ENCODE measurements at places on chromosomes 11 and 22.
A peak's percentile ranks its signal among the peaks of the same experiment; 100 is the strongest.

DNA sequence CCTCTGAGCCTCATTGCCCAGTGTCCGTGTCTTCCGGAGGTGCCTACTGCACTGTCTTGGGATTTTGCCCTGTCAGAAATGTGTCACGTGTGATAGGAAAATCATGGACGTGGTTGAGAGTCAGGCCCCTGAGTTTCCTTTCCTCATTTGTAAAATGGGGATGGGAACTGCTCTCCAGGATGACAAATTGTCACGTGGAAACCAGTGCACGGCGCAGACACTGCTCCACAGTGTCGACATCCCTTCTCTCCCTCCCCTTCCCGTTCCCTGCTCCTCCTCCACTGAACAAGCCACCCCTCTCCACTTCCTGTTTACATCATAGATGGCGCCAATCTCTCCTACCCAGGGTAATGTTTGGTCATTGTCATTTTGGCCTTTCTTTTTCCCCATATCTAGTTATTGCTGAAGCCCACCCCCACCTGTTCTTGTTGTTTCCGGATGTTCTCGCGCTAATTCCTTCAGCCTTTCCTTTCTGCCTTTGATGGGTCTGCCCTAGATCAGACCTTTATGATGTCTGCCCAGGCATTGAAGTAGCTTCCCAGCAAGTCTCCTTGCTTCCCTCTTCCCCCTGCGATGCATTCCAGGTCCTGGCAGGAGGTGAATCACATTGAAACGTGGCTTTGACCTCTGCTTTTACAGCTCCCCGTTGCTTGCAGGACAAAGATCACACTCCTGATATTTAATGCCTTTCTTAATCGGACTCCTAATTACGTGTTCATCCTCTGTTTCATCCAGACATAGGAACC is 91.8 kb downstream of the TBC1D22A start:
- DNase-seq, result no peak

GRCh38 chr22:46737976-46738646 is at the start of gene CERK:
CERK (minus strand) TSS chr22:46738252; CDS start chr22:46738148, 104 bp downstream.
- peak; percentile 46 for DNase-seq

- no peak for DNase-seq
These were observed 501.6 kb downstream of the MIAT start for GRCh38 chr22:27159016-27159415.

DNA sequence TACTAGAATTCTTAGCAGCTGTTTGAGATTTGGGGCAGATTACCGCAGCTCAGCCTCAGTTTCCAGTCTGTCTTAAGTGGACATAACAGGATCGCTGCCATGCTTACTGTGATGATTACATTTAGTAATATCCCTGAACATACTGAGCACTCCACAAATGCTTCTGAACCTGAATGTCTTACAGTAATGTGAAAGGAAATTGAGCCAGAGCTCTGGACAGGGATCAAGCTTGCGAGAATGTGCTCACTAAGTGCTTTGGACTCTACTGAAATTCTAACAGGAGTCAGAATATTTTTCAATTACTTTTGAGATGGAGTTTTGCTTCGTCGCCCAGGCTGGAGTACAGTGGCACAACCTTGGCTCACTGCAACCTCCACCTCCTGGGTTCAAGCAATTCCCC is 118.6 kb upstream of the RASSF10 start:
- no peak for DNase-seq

- DNase-seq, result no peak
These were observed 57.5 kb upstream of the LMO2 start for GRCh38 chr11:33949252-33949913.

All from effector memory CD8-positive, alpha-beta T cell (primary cell).